ENCODE measurements at places on chromosomes 16 and 17.

DNA sequence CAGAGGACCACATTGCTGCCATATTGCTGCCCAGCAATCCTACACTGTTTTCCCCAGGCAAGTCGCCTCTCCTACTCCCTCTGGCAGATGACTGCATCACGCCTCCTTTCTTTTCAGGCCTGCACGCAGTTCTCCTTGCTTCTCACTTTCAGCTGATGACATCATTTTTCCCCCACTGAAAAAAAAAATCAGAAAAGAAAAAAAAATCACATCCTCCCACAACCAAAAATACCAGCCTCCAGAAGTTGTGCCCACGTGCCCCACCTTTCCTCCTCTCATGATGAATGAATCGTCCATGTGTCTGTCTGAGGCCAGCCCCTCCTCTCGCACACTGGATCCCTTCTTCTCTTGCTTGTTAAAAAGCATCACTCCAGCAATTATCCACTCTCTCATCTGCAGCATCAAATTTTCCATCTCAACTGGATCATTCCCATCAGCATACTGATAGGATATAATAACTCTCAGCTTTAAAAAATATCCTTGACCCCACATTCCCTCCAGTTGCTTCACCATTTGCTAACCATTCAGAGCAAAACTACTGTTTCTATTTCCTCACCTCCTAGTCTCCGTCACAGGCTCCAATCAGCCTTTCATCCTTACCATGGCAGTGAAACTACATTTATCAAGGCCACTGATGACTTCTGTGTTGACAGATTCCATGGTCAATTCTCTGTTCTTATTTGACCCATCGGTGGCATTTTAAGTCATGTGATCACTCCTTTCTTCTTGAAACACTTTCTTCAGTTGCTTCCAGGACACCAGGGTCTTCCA, 30.1 kb upstream of the DYNLL2 start:
- DNase-seq: no peak

DNA sequence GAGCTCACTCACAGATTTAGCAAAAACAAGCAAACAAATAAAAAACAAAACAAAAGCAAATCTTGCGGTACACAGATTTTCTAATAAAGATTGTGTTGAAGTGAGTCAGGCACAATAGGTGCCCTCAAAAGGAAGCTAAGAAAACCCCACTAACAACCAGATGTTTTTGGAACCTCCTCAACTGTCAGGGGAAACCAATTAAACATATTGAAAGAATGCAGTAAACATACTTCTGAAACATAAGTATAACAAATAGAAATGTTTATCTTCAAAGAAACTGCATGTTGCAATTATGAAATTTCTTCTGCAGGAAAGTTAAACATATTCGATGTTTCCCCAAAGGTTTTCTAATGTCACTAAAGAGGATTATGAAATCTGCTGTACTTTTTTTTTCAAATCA, 110.5 kb upstream of the CORO6 start:
- no peak for DNase-seq

GRCh38 chr17:82596296-82596695, 51.9 kb downstream of the WDR45B start:
- DNase-seq: no peak

GRCh38 chr16:79121906-79122305, 478.6 kb downstream of the MAF start:
- DNase-seq: no peak

DNA sequence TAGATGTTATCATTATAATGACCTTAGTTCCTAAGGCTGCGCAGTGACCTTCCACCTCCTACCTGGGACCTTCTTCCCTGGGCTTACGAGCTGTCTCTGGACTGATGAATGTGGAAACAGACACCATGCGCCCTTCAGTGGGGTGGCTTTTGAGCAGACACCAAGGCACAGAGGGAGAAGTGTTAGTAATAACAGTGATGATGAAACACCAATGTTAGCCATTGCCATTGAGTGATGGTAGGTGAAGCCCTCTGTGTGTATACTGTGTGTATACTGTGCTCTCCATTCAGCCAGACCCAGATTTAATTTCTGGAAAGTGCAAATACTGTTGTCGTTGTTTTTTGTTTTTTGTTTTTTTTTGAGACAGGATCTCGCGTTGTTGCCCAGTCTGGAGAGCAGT, 44.5 kb downstream of the CLEC16A start:
- no peak for DNase-seq

DNA sequence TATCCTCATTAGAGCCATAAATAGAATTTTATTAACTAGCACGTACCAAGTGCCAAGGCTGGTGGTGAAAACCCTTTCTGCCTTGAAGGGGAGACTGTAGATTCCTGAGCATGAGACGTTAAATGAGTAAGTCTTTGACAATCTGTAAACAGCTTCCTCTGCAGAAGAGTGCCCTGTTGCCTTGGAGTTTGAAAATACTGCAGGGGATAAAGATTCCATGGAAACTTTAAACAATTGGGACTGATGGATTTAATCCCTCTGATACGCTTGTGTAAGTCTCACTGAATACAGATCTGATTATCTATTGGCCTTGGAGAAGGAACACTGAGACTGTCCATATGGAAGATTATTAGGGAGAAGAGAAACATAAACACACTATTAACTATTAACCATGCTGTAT, 1053.4 kb upstream of the RBFOX1 start:
- DNase-seq: no peak

DNA sequence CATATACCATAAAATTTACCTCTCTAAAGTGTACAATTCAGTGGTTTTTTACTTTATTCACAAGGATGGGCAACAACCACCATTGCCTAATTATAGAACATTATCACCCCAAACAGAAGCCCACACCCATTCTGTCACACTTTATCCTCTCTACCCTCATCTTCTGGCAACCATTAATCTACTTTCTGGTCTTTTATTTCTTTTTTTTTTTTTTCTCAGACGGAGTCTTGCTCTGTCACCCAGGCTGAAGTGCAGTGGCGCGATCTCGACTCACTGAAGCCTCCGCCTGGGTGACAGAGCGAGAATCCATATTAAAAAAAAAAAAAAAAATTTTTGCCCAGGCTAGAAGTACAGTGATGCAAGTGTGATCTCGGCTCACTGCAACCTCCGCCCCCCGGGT, 90.7 kb upstream of the CLEC18B start:
- DNase-seq: no peak

GRCh38 chr16:59527206-59527997, 793.3 kb upstream of the GOT2 start:
- no peak for DNase-seq

DNA sequence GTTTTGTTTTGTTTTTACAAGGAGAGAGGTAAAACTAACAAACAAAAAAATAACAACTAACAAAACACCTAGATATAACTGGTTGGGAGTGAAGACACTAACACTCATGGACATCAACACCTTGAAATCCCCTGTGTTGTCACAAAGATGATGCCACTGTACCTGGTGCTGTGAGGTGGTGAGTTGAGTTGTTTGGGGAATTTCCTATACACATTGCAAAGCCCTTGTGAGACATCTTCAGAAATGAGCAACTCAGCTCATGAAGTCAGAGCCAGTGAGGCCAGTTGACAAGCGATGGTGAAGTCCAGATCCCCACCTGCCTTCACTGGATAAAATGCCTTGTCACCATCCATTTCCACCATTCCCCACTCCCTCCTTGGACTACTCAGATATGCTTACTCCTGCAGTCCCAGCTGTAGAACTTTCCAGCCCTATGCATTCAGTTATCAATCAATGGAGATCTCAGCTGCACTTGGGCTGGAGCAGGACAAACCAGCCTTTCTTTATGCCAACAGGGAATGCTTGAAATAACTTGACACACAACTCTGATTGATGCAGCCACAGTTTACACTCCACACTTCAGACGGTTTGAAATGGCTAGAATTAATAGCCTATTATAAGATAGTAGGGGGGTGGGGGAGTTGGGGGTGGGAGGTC, 22.2 kb downstream of the ANKFN1 start:
- DNase-seq: no peak

GRCh38 chr17:7260651-7261378, 1.5 kb downstream of the CLDN7 start:
- DNase-seq: no peak

DNA sequence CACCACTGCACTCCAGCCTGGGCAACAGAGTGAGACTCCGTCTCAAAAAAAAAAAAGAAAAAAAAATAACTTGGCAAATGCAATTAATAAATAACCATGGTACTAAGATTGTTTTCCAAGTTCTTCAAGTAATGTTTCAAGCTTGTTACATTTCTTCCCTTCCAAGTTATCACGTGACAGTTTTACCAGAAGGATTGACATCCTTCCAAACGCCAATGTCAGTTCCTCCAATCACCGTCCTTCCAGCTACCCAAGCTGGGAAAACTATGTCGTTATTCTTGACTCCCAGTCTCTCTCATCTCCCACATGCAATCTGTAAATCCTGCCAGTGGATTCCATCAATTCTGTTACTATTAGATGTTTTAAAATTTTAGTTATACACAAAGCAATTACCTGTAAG, 3.9 kb upstream of the PHAF1 start:
- no peak for DNase-seq

- DNase-seq: no peak
Observed at GRCh38 chr16:84406006-84406963, 37.9 kb downstream of the ATP2C2 start.

- DNase-seq: no peak
Observed at GRCh38 chr17:34619687-34620217, 40.4 kb downstream of the TMEM132E start.
